ENCODE measurements at places on chromosomes 16 and 17.

DNA sequence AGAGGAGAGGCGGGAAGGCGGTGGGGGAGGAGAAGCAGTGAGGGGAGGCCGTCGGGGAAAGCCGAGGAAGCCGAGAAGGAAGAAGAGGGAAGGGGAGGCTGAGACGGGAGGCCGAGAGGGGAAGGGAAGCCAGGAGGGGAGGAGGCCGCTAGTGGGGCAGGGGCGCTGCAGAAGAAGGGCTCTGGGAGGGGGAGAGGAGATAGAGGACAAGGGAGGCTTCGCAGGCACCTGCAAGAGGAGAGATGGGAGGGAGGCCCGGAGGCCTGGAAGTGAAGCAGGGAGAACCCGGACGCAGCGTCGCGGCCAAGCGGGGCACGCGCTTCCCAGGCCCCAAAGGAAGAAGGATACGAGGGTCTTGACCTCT, 2.3 kb downstream of the C17orf58 start:
- peaks cover 25% of the 10 kb centered on the region for H3K4me1 ChIP-seq
- peaks cover 70% of the 10 kb centered on the region for H3K27me3 ChIP-seq
- H3K4me3 ChIP-seq: peak overlapping the region; percentile 60
- DNase-seq: no peak
- H3K36me3 ChIP-seq: no peaks in the 10 kb centered on the region
- H3K27ac ChIP-seq: peak overlapping the region; percentile 86

DNA sequence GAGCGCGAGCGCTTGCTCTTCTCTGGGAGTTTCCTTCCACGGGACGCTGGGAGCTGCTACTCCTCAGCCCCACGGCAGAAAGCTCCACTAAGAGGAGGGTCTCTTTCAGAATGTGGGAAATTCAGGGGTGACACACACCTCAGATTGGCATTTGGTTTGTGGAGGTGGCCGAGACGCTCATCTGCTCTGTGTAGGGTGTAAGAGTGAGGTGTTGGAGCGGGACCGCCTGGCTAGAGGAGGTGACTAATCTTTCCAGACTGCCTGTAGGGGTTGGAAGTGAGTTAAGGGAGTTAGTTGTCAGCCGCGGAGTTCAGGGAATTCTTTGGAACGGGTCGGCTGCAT, 735 bp downstream of the PSMD11 start:
- DNase-seq: no peak
- peak overlapping the region; percentile 88 for H3K4me3 ChIP-seq
- peaks cover 16% of the 10 kb centered on the region for H3K27me3 ChIP-seq
- peak overlapping the region; percentile 70 for H3K27ac ChIP-seq

- H3K4me1 ChIP-seq: peaks cover 23% of the 10 kb centered on the region
- no peaks in the 10 kb centered on the region for H3K36me3 ChIP-seq
- H3K27me3 ChIP-seq: no peaks in the 10 kb centered on the region
- no peak overlapping the region for H3K4me3 ChIP-seq
Measured at GRCh38 chr17:69609473-69610305, 195.2 kb downstream of the MAP2K6 start.

GRCh38 chr17:31289790-31290189, 7.2 kb downstream of the OMG start:
- peaks cover 7% of the 10 kb centered on the region for H3K4me1 ChIP-seq
- no peak overlapping the region for H3K27ac ChIP-seq
- DNase-seq: no peak
- no peaks in the 10 kb centered on the region for H3K27me3 ChIP-seq

DNA sequence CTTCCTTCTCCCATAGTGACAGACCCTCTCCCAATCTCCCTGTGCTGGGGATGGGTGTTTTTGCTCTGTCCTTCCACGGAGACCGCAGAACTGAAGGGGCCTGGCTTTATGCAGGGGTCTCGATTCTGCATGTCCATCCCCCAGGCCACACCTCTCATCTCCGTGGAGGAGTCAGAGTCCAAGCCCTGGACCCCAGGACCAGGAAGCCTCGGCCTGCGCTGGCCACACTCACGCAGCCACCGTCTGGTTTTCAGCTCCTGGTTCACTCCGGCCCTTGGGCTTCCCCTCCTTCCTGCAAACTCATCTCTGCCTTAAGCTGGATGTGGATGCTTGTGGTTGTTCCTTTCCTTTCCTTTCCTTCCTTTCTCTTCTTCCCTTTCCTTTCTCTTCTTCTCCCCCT, 90.8 kb downstream of the MGAT5B start:
- H3K27me3 ChIP-seq: peaks cover 9% of the 10 kb centered on the region
- H3K4me3 ChIP-seq: no peak overlapping the region
- no peak overlapping the region for H3K27ac ChIP-seq
- no peak for DNase-seq
- H3K36me3 ChIP-seq: no peaks in the 10 kb centered on the region

DNA sequence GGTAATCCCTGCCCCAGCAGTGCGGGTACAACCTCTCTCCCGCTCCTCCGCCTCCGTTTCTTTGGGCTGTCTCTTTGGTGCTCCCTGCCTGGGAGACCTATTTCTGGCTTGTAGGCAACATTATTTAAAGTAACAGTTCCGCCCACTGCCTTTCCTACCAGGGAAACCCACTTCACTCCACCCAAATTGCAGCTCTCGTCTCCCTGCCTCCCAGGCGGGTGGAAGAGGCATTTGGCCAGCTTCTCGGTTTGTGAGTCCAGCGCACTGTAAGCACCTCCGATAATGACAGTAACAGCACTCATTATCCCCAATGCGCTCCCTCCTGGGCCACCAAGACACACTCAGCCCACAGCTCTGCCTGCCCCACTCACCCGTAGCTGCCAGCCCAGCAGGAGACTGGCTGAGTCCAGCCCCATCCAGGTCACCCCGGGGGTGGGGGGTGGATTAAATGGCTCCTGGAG, 165.1 kb upstream of the CDC42EP4 start:
- no peak overlapping the region for H3K27ac ChIP-seq
- H3K4me3 ChIP-seq: no peak overlapping the region
- no peak for DNase-seq
- no peaks in the 10 kb centered on the region for H3K4me1 ChIP-seq
- no peaks in the 10 kb centered on the region for H3K36me3 ChIP-seq
- no peaks in the 10 kb centered on the region for H3K27me3 ChIP-seq

- peaks cover 24% of the 10 kb centered on the region for H3K4me1 ChIP-seq
- peak overlapping the region; percentile 72 for H3K27ac ChIP-seq
- no peak for DNase-seq
Measured at GRCh38 chr16:22369221-22369811, 5.1 kb downstream of the CDR2 start.

- H3K27me3 ChIP-seq: no peaks in the 10 kb centered on the region
- no peak overlapping the region for H3K4me3 ChIP-seq
- no peak overlapping the region for H3K27ac ChIP-seq
- no peaks in the 10 kb centered on the region for H3K4me1 ChIP-seq
- no peak for DNase-seq
- no peaks in the 10 kb centered on the region for H3K36me3 ChIP-seq
Measured at GRCh38 chr16:74793571-74793970, 19.0 kb upstream of the FA2H start.

GRCh38 chr17:68334393-68334792, 43.1 kb downstream of the ARSG start:
- H3K27me3 ChIP-seq: no peaks in the 10 kb centered on the region
- no peak overlapping the region for H3K27ac ChIP-seq
- H3K4me3 ChIP-seq: no peak overlapping the region
- H3K4me1 ChIP-seq: no peaks in the 10 kb centered on the region
- no peaks in the 10 kb centered on the region for H3K36me3 ChIP-seq

GRCh38 chr17:80777274-80777673, 214.4 kb upstream of the CHMP6 start:
- no peaks in the 10 kb centered on the region for H3K27me3 ChIP-seq
- peaks cover 86% of the 10 kb centered on the region for H3K4me1 ChIP-seq
- H3K4me3 ChIP-seq: no peak overlapping the region
- DNase-seq: no peak

- H3K27ac ChIP-seq: no peak overlapping the region
- H3K4me1 ChIP-seq: no peaks in the 10 kb centered on the region
- DNase-seq: no peak
- no peak overlapping the region for H3K4me3 ChIP-seq
- H3K27me3 ChIP-seq: no peaks in the 10 kb centered on the region
Measured at GRCh38 chr16:86634292-86634691, 55.9 kb downstream of the FOXL1 start.

DNA sequence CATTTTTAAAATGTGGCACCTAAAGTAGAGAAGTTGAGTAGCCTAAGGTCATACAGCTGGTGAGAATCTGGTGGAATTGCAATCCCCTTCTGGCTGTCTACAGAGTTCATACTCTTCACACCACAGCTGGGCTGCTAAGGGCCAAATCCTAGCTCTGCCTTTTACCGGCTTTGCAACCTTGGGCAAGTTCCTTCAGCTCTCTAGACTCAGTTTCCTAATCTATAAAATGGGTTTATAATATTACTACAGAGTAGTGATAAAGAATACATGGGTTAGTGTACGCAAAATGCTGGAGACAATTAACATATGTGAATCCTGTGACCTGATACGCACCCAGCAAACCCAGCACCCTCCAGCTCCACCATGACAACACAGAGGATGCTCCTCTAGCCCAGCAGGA, 298.2 kb upstream of the MAF start:
- H3K4me1 ChIP-seq: no peaks in the 10 kb centered on the region
- H3K27ac ChIP-seq: no peak overlapping the region
- H3K36me3 ChIP-seq: no peaks in the 10 kb centered on the region
- no peak overlapping the region for H3K4me3 ChIP-seq
